ENCODE measurements at places on chromosomes 3 and 15.
A peak's percentile ranks its signal among the peaks of the same experiment; 100 is the strongest.

DNA sequence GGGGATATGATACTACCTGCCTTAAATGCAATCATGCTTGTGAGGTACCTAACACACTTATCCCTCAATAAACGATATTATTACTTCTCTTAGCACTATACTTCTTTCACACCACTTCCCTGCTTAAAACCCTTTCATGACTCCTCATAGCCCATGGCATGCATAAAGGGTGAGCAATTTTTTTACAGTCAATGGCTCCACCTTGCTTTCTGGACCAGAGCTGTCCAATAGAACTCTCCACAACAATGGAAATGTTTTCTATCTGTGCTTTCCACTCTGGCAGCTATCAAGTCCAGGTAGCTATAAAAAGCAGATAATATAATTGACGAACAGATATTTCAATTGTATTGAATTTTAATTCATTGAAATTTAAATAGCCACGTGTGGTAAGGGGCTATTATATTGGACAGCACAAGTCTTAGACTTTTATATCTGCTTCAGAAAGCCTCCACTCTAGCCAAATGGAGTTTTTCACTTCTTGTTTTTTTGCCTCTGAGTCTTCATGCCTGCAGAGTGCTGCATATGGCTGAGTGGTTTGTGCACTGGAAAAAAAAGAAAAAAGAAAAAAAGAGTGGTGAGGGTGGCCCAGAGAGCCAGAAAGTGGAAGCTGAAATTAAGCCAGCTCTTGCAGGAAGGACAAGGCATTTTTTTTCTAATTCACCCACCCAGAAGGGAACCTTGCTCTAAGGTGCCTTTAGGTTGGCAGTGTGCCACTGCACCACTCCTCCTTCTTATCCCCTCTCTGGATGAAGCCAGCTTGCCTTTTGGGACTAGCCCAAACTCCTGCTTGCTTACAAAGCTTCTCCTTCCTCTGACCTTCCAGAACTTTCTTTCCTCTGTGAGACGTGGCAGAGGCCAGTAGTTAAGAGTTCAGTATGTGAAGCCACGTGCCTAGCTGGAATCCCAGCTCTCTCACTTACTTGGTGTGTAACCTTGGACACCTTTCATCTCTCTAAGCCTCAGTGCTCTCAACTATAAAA, 239.0 kb upstream of the LRTM1 start:
- DNase-seq, result peak; percentile 32

GRCh38 chr3:34132069-34132692, 333.8 kb downstream of the PDCD6IP start:
- DNase-seq, result no peak

DNA sequence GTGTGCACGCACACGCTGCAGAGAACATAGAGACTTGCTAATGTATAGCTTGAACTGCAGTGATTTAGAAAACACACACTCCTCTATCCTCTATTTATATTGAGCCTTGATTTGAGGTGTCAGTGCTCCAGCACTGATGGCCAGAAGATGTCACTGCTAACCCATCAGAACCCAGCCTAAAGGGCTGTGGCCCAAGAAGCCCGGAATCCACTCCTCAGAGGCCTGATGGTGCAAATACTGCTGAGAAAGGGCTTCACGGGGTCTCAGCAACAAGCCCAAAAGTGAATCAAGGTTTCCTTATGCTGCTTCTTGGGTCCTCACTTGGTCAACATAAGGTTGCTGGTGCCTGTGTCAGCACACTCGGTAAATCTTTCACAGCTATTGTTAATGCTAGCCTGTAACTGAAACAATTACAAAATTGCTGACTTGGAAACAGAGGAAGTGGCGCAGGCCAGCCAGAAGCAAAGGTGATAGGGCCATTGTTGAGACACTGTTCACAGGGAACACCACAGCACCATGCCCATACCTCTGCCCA, 60.3 kb downstream of the HEG1 start:
- peak; percentile 62 for DNase-seq

DNA sequence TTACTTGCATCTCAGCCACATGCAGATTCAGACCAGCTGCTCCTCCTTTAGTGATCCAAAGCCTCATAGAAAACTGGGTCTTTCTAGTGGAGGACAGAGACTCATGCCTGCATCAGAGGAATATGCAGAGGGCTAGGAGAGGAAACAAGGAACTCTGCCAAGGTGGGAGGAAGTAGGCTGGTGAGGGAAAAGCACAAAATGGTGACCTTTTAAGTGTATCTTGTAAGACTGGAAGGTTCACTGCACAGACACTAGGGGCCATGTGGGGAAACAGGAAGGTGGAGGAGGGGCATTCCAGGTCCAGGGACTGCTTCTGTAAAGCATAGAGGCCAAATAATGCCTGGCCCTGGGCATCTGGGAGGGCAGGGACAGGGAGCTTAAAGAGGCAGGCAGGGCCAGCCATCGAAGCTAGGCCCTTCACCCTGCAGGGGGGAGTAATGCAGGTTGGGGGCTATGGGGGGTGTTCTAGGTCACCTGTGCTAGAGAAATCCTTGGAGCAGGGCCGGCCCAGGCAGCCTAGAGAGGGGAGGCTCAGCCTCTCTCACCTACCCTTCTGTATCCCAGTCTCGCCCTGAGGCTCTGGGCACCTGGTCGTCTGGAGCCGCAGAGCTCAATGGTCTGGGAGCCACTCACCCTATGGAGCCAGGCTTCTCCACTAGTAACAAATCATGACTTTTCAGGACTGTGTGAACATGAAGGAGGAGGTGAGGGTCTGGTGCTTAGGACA, 117.7 kb downstream of the DNAJB8 start:
- DNase-seq, result no peak

DNA sequence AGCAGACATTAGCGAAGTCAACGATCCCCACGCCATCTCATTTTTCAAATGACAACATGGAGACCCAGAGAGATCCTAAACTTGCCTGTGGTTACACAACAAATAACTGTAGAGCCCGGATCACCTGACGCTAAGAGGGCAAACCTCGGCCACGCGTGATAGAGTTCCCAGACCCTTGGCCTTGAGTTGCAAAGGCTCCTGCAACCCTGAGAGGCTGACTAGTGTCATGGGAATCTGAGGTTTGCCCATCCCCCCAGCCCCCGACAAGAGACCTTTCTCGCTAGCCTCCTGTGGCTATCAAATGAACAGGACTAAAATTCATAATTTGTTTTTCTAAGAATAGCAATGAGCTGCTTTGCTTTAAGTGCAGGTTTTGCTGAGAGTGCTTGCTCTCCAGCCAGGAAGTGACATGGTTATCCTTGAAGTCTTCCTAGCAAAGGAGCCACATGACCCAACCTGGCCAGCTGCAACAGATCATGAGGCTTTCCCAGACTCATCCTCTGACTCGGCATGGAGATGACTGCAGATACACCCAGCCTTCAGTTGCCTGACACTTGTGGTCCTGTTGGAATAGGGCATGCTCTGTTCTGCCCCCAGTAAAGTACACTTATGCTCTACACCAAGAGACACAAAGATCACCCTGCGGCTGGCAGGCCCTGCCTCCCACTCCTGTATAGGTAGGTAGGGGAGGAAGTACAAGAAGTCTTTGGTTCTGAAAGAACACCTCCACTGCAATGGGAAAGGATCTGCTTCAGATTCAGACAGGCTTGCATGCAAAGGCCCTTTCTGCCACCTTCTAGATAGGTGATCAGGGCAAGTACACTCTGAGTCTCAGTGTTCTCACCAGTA, 36.0 kb downstream of the MCF2L2 start:
- DNase-seq, result no peak

GRCh38 chr3:171636666-171637065, 173.6 kb downstream of the PLD1 start:
- no peak for DNase-seq

DNA sequence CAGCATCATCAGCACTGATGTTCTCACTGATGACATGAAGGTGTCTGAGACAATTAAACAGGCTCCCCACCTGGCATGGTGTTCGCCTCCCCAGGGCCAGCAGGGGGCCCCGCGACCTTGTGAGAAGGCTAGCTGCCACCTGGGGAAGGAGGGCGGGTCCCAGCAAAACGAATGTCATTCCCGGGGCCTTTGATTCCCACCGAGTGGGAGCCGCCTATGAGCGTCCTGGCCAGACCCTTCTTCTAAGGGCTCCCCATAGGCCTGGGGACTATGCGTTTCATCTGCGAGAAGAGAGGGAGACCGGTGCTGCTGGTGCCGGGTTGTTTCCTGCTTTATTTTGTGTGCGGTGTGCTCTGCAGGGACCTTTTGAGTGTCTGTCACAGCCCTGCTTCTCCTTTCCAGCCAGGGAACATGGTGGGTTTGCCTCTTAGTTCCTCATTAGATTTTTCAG, 20.5 kb upstream of the MINDY4B start:
- DNase-seq, result peak; percentile 72

DNA sequence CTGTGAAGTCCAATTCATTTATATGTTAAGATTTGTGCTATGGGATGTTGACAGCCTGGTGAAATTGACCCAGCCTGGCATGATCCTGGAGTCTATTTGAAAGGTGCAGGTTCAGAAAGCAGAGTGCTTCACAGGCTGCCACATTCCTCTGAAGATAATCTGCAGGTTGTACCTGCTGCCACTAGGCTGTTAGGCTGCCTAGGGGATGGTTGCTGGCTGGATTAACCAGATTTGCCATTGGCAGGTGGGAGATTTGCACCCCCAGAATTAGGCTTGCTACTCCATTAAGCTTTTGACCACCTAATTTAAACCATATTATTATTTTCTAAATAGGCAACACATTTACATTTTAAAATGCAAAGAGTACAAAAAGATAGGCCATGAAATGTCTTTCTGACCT, 85.8 kb upstream of the RASGRP1 start:
- no peak for DNase-seq
